ENCODE measurements at places on chromosomes 1 and 21.

DNA sequence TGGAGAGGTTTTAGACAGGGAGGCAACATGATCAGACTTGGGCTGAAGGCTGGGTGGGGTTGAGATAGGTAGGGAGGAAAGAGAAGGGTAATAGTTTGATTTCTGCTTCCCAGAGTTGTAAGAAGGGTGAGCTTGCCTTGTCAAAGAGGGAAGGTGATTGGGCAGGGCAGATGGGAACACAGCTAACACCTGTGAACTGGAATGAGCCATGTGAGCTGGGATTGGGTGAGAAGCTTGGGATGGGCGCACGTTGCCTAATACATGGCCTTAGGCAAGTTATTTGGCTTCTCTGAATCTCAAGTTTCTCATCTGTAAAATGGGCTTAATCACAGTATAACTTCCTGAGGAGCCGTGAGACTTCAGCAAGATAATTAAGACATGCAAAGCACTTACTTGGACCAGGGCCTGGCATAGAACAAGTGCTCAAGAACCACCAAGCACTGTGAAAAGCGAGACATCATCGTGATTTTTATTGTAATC is 33.8 kb upstream of the ID3 start:
- peak; percentile 21 for DNase-seq

- peak; percentile 24 for DNase-seq
Measured at GRCh38 chr21:42614811-42615351, 38.5 kb upstream of the PDE9A start.

- peak; percentile 38 for DNase-seq
Measured at GRCh38 chr1:172745014-172745413, 86.1 kb downstream of the FASLG start.

- DNase-seq: no peak
Measured at GRCh38 chr1:161159913-161160243, 578 bp downstream of the USP21 start.

GRCh38 chr1:61356995-61357394 is 274.6 kb downstream of the NFIA start:
- no peak for DNase-seq

DNA sequence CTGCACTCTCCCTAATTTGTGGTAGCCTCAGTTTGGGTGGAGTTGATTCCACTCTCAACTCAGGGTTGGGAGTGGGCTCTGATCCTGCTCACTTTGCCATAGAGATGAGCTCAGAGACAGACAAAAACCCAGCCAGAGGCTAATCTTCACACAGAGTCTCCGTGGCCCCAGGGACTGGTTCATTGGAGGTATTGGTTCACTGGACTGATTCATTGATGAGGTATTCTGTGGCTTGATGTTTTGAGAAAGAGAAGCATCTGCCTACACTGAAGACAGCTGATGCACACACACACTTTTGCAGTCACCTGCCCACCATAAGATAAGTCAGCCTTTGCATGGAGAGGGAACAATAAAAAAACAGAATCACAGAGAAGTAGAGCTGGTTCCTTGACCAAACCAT is 183.8 kb downstream of the AJAP1 start:
- DNase-seq: no peak

GRCh38 chr1:41533731-41534080 is 49.2 kb upstream of the EDN2 start:
- no peak for DNase-seq

GRCh38 chr1:64940025-64940424 is 26.3 kb downstream of the JAK1 start:
- DNase-seq: no peak

DNA sequence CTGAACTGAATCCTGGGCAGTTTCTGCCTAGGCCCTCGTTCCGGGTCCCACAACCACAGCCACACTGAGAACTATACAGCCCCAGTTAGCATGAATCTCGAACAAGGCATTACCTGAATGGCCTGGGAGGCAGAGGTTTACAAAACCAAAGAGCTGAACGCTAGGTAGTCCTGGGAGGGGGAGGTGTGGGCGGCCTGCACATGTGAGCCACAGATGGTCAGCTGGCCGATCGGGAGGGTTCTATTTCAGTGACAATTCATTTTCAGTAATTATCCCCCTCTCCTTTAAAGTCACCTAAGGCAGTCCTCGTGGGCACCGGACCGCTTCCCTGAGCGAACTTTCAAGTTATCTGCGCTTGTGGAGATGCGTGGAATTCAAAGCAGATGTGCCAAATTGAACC is 111.9 kb downstream of the GLIS1 start:
- DNase-seq: no peak

- DNase-seq: no peak
Measured at GRCh38 chr1:18360251-18360650, 120.5 kb upstream of the KLHDC7A start.

DNA sequence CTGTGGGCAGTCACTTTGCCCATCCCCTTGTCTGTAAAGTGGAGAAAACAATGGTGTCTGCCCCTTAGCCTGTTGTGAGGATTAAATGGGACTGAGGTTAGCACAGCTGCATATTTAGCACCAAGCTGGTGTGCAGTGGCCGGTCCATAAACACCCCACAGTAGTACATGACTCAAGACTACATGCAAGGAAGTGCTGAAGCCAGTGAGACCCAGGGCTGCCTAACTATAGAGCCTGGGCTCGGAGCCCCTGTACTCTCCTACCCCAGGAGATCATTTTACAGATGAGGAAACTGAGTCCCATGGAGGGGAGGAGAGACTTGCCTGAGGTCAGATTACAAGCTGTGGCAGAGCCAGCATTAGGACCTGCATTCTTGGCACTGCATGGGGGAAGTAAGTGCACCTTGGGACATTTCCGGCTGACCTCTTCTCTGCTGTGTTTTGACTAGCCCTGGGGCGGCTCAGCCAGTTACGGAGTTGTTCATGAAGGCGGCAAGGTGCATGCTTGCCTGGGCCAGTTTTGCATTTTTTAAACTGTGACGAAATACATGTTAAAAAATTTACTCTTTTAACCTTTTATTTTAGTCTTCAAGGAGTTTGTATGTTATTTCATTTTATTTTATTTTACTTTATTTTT is 3.2 kb downstream of the SERINC2 start:
- DNase-seq: no peak

DNA sequence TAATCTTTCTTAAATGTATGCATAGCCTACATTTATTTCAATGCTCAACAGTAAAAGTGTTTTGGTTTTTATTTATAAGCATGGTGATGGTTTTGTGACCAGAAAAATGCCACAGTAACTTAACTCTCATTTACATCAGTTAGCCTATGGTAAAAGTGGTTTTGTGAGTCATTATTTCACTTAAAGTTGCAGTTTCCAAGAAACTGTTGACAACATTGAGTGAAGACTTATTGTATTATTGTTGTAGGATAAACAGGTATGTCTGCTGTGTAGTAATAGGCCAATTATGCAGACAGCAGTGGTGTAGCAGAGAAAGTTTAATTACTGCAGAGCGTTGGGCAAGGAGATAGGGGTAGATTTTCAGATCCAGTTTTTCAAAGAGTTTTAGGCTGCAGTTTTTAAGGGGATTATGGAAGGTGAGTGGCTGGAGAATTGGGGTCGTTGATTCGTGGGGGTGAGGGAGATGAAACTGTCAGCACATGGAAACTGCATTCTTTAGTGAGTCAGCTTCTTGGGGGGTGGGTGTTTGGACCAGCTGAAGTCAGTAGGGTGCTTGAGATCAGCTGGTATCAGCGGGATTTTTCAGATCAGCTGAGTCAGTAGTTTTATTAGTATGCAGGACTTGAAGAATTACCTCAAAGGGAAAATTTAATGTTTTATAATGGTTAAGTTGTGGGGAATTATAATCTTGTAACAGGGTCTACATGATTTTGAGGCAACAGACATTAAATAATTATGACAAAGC is 168.7 kb upstream of the FMN2 start:
- no peak for DNase-seq

DNA sequence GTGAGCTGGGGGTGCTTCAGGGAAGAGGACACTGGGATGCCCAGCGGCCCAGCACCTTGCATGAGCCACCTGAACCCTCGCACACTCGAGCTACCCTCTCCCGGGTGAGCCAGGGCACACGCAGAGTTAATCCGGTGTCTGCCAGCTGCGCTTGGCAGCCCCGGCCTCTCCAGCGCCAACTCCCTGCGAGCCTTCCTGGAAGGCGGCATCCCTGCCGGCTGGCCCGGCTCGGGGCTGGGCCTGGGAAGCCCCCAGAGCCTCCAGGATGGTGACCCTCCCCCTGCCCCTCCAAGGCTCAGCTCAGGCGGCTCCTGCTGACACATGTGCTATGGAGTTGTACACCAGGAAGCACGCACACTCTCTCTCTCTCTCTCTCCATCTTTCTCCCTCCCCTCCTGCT is 48.7 kb downstream of the RAP1GAP start:
- no peak for DNase-seq

- DNase-seq: no peak
Measured at GRCh38 chr1:15519625-15520024, 4.4 kb downstream of the CASP9 start.

DNA sequence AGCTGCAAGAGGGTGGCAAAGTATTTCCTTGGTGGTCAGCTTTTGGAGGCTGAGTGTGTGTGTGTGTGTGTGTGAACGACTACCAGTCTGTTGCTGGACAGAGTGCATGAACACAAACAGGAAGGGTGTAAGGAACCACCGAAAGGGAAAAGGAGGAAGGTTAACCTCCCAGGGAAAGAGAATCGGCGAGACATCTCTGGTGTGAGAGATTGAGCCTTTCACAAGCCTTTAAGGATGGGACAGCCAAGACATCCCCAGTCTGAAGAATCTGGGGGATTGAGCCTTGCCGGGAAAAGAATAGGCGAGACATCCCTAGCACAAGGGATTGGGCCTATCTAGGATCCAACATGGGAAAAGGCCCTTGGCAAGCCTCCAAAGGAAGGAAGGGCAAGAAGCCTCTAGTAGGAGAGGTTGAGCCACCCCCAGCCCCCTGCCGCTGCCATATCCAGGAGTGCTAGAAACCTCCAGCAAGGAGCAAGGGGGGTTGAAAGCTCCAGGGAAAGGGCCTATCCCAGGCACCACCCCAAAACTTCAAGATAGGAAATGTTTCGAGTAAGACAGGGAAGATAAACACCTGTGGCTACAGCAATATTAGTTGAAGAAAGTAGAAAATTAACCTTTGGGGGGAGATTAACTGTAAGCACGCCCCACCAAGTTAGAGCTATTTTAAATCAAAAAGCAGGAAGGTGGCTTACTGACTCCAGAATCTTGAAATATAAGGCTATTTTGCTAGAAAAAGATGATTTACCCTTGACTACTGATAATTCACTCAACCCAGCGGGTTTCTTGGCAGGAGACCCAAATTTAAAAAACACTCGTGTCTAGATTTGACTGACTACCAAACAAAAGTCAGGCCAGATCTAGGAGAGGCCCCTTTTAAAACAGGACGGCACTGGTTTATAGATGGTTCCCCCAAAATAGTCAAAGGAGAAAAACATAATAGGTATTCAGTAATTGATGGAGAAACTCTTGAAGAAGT is 3.2 kb downstream of the TEX50 start:
- no peak for DNase-seq

DNA sequence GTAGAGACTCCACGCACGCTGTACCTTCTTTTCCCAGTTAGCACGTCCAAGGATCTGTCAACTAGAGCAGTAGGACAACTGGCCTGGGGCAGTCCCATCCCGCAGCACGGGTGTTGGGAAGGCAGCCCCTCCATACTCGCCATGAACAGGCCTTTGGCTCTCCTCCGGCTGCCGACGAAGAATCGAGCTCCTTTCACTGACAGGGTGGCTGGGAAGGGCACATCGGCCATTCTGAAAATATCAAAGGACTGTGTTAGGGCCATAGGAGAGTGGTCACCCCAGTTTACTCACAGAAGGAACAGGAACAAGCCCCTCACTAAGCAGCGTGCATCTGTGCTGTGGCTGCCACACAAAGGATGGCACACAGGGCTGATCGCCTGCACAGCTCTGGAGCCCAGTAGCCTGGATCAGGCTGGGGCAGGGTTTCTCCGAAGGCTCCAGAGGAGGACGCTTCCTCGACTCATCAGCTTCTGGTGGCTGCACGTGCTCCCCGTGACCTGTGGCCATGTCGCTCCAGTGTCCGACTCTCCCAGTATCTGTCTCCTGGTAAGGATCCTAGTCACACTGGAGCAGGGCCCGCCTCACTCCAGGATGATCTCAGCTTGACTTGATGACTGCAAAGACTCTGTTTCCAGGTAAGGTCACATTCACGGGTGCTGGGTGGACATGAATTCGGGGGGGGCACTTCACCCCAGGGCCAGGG is 8.9 kb downstream of the KRTAP10-1 start:
- no peak for DNase-seq

- no peak for DNase-seq
Measured at GRCh38 chr1:115107516-115108260, 18.4 kb upstream of the TSPAN2 start.

GRCh38 chr1:86504895-86505563 is 36.3 kb downstream of the CLCA1 start:
- DNase-seq: no peak

DNA sequence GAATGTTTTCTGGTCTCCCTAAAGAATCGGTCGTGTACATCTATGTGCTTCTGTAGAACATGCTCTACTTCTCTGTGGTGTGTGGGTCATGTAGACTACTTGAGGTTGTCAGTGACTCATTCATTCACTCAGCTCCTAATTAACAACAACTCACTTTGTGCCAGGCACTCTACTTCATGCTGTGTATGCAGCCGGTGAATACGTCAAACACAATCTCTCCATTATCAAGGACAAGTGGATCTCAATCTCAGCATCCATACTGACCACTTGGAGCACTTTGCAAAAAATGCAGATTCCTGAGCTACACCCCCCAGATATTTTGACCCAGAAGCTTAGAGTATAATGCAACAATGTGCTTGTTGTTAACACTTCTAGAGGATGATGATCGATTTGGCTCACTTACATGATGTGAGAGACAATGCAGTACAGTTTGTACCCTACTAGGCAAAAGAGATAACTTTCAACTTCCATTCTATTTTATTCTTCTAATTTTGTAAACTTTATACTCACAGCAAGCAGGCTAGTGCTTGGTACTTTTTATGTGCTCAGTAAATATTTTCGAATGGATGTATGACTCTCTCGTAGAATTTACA is 508.6 kb upstream of the ADAMTS5 start:
- no peak for DNase-seq

- no peak for DNase-seq
Measured at GRCh38 chr1:229941160-229941559, 125.9 kb upstream of the GALNT2 start.

- DNase-seq: no peak
Measured at GRCh38 chr1:223140611-223141405, 2.2 kb downstream of the TLR5 start.

DNA sequence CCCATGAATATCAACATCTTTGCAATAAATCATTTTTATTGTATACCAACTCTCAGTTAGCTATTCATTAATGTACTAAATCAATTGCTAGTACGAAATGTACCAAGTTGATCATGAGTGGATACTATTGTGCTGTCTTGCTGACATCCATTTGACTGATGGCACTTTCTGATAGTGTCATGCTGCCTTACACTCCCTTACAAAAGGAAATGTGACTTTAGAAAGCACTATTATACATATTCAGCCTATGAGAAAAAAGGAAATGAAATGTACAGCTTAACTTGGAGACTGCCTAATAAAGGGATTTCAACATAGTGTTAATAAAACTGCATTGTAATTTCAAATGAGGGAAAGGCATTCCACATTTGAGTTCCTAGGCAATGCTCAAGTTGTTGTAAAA is 52.2 kb downstream of the PLA2G4A start:
- DNase-seq: no peak

GRCh38 chr21:42306366-42307035 is 8.7 kb downstream of the TFF3 start:
- DNase-seq: no peak
